ENCODE measurements at places on chromosomes 3 and 15. TPM values are rescaled to one million over a fixed set of nuclear protein-coding genes. Genes with fewer than 3 reads are reported as not detected.

Gene THAP10
- total RNA-seq, result 0.30 TPM

Gene SNTN
- total RNA-seq, result not detected

Gene LTK
- 5.2 TPM for total RNA-seq

DNA sequence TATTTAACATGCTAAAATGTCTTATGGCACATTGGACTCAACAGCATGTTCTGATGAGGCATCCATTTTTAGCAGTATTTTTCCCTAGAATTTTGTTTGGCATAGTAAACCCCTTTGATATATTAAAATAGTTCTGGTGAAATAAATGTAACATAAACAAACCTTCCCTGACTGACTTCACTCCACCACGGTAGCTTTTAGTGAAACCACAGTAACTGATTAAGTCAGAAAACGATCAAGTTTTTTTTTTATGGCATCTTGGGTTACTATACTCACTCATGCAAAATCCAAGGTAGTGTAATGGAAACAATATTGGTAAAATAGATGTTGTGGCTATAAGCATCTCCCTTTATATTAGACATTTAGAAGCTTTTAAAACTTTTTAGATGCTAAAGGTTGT is 2.8 kb downstream of the SERP1 start:
- peaks cover 50% of the 10 kb centered on the region for H3K4me1 ChIP-seq
- H3K27ac ChIP-seq, result no peak overlapping the region
- no peaks in the 10 kb centered on the region for H3K27me3 ChIP-seq
- no peak for DNase-seq

DNA sequence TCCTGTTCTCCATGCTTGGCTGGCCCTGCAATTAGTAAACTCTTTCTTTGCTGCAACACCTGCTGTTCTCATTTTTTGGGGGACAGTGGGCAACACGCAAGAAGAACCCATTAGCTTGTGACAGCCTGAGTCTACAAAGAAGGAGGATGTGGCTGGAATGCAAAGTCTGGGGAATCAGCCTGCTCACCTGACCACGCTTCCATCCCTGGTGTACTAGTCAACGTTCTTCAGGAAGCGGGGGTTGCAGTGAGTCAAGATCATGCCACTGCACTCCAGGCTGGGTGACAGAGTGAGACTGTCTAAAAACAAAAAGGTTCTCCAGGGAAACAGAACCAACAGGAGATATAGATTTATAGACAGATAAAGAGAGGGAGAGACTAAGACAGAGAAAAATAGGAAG is 27.7 kb upstream of the KBTBD12 start:
- H3K4me3 ChIP-seq, result no peak overlapping the region
- DNase-seq, result no peak
- peaks cover 19% of the 10 kb centered on the region for H3K36me3 ChIP-seq
- no peak overlapping the region for H3K27ac ChIP-seq
- H3K27me3 ChIP-seq, result peaks cover 2% of the 10 kb centered on the region

- peak overlapping the region; percentile 92 for H3K27ac ChIP-seq
- peaks cover 15% of the 10 kb centered on the region for H3K36me3 ChIP-seq
- no peak for DNase-seq
- peak overlapping the region; percentile 7 for H3K4me3 ChIP-seq
- H3K4me1 ChIP-seq, result peaks cover 92% of the 10 kb centered on the region
Measured at GRCh38 chr3:46283881-46284450, 41.7 kb downstream of the CCR3 start.
